ENCODE measurements at places on chromosomes 4 and X. TPM values are rescaled to one million over a fixed set of nuclear protein-coding genes. Genes with fewer than 3 reads are reported as not detected.
A peak's percentile ranks its signal among the peaks of the same experiment; 100 is the strongest.

GRCh38 chrX:135340831-135341230, 31.6 kb downstream of the ETDC start:
- DNase-seq, result no peak

DNA sequence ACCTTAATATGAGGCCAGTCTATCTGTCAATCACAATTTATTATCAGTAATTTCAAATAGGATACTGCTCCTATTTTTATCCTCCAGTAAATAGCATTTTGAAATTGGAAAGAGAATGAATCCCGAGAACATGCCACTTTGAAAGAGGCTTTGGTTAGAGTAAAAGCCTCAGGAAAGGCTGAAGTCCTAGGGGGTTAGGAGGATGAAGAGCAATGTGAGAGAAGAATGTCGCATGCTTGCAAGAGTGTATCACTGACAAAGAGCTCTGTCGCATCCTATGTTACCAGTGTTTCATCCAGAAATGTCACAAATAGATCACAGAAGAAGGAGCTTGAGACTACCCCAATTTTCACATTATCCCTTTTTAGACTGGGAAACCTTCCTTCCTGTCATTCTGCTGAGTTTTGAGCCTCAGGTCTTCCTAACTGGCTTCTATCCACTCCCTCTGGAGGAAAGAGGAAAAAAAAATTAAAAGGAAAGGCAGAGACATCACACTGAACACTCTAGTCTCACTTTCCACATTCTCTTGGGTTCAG, 39.8 kb downstream of the GPM6A start:
- no peak for DNase-seq

DNA sequence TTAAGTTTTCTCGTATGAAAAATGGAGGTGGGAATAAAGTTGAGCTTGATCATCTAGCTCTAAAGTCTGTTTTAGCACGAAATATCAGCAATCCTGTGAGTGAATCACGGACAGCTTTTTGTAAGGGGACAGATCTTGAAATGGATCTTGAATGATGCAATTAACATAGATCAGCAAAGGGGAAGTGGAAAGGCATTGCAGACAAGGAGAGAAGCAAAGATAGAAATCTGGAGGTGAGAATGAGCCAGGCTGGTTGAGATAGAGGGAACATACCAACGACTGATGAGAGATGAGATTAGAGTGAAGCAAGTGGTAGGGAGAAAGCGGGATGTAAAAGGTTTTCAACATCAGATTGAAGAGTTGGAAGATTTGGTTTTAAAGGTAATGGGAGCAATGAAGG, 4.6 kb upstream of the DGKK start:
- DNase-seq, result no peak

DNA sequence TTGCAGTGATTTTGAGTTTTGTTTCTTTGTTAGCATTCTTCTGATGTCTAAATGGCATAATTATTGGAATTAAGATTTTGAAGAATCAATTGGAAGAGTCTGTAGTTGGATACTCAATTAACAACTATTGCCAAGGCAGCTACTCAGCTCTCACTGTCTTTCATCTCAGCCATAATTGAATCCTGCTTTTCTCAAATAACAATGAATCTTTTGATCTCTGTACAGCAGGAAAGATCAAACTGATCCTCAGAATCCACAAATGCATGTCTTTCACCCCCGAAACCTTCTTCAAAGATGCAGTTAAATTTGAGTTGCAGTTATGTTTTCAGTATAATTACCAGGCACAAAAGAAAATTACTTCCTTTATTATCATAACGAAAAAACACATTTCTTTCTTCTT, 86.2 kb downstream of the MAD2L1 start:
- DNase-seq, result no peak

GRCh38 chr4:77856152-77856551, 6.5 kb upstream of the MRPL1 start:
- DNase-seq, result no peak

DNA sequence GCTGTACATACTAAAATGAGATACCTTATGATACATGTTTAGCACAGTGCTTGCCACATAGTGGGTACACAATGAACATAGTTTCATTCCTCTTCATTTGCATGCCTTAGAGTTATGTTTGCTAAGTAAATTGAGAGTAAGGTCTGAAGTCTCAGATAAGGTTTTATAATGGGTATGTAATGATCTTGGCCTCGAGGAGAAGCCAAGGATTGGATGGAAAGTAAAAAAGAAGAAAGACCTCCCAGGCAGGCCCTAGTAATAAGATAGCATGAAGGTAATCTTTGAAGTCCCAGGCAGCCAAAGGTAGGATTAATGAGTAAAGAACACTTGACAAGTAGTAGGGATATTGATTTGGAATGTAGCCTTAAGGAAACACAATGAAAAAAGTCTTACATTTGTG, 55.8 kb upstream of the TSPAN7 start:
- DNase-seq, result no peak

DNA sequence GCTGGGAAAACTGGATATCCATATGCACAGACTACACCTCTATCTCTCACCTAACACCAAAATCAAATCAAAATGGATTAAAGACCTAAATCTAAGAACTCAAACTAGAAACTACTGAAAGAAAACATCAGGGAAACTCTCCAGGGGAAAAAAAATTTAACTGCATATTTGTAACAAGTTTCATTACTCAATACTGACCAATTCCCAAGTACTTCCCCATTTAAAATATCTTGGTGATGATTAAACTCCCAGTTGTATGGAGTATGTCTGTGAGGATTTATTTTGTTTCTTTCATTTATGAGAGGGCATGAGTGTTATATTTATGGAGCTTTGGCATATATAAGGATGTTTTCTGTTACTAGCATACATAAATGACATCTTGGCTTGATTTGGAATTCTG, 112.3 kb upstream of the IL15 start:
- no peak for DNase-seq

- DNase-seq, result peak; percentile 8
Measured at GRCh38 chrX:141164406-141164805, 12.5 kb downstream of the LDOC1 start.

DNA sequence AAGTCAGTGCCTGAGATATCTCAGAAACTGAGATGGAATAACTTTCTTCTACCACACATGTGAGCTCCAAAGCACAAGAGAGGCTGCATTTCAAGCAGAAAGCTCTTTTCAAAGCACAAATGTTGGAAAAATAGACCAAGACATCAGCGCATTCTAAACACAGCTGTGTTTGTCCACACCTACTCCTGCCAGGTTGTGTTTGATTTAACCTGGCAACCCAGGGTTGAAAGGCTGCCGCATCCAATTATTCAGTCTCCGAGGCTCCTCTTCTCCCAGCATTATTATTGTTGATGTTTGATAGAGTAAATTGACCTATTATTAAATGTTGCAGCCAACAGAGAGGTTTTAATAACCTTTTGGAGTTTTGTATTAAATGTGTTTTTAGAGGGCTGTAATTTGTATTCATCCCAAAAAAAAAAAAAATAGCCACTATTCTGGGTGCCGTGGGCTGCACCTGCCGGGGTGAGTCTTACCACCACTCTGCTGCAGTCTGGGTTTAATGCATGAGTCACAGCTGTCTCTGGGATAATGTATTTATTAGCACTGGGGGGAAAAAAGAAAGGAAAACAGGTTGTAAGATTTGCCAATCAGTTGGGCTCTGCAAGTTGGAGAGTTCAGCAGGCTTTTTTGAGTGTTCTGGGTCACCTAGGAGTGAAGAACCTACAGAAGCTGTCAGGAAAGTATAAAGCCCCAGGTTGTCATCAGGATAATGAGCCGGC, 105.2 kb upstream of the NOCT start:
- no peak for DNase-seq

CCSER1 gene
- 0.22 TPM for polyA plus RNA-seq
